Liver (tissue), 10 donors: ENCODE measurements at places on chromosomes 13 and 19. TPM values are rescaled to one million over a fixed set of nuclear protein-coding genes. Genes with fewer than 3 reads are reported as not detected.

Gene ZFP30
- 0.74 TPM for polyA plus RNA-seq

Gene CEACAM5
- polyA plus RNA-seq: 0.02 TPM

- no peak for DNase-seq
Observed at GRCh38 chr13:30088312-30088855, 219.0 kb downstream of the KATNAL1 start.

Gene KLK2
- not detected for polyA plus RNA-seq

- no peak for DNase-seq
Observed at GRCh38 chr13:44929692-44930091, 59.6 kb downstream of the NUFIP1 start.

DNA sequence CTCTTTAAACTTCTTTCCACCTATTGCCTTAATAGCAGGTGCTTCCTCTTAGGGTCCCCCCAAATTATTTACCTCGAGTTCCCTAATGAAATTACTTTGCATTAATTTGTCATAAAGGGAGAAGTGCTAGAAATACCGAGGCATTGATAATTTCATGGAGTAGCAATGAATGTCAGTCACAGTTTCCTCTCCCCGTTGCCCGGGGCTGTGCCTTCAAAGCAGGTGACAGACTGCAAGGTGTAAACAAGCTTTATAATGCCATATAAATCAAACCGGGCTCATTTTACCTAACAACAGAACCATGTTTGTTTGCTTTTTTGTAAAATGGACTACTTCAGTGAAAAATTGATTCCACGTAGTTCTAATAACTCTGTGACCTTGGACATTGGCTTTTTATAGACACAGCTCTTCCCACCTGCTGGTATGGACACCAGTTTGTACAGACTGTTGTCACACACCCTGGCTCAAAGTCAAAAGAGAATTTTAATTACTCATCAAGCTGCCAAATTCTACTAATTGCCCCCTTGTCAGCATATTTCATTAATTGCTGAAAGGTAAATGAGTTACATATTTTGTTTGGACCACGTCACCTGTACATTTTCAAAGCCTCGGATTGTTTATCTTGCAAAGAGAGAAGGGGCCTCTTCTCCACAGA lies 171.1 kb downstream of the STK24 start:
- no peak for DNase-seq

GRCh38 chr13:58085274-58085673 lies 453.7 kb downstream of the PCDH17 start:
- no peak for DNase-seq

GRCh38 chr19:46745030-46745429 lies 827 bp upstream of the FKRP start:
- no peak for DNase-seq

Gene CLEC4M
- polyA plus RNA-seq: 33.5 TPM

- DNase-seq: no peak
Observed at GRCh38 chr13:112172641-112173251, 105.8 kb downstream of the SOX1 start.

DNA sequence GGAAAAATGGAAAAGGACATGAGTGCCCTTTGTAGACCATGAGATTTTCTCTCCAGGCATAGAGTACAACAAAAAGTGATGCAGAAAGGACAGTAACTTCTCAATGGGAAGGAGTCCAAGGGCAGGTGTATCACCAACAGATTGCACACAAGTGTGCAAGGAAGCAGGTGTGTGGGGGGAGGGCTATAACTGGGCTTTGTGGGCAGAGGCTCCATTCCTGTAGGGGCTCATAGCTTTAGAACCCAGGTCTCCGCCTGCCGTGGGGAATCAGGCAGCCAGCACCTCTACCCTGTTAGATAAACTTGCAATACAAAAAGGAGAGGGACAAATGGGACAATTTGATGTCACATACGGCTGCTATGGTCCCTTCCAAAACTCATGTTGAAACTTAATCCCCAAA lies 119.8 kb downstream of the MIPEP start:
- DNase-seq: no peak

GRCh38 chr13:41312176-41312500 lies 1.1 kb downstream of the NAA16 start:
- DNase-seq: peak; percentile 54

Gene FBXO27
- 2.1 TPM for polyA plus RNA-seq

Gene LDLR
- polyA plus RNA-seq: 28.4 TPM

DNA sequence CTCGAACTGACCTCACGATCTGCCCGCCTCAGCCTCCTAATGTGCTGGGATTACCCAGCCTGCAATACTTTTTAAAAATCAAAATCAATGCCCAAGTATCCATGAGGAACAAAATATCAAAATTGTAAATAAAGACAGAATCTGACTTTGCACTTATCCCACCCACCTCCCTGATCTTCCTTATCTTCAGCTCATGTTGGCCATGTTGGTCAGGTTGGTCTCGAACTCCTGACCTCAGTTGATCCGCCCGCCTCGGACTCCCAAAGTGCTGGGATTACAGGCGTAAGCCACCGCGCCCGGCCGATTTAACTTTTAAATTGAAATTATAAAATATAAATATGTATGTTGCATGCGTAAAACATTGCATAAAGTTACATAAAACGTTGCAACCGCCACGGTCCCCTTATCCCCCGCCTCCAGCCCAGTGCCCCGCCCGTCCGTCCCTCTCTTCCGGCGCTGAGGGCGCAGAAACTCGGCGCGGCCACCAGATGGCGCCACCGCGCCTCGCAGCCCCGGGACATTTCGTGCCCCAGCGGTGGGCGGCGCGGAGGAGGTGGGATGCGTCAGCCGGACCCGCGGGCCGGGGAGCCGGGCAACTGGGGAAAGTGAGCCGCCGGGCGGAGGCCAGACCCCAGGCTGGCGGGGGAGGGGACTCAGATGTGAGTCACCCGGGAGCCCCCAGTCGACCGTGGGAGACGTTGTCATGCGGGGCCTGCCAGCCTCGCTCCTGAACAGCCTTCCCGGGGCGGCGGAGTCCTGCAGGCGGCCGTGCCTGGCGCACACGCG lies 1.5 kb upstream of the GADD45B start:
- DNase-seq: peak; percentile 79

Gene ZNF541
- polyA plus RNA-seq: 0.09 TPM
